ENCODE measurements at places on chromosomes 5 and 9. TPM values are rescaled to one million over a fixed set of nuclear protein-coding genes. Genes with fewer than 3 reads are reported as not detected.

Gene CDKN2A
- not detected for total RNA-seq

Gene IL17B
- 56.1 TPM for total RNA-seq

Gene STPG3
- total RNA-seq = not detected

Gene GRAMD2B
- total RNA-seq = 16.2 TPM

- DNase-seq = no peak
Measured at GRCh38 chr9:137404961-137405567, 17.9 kb downstream of the EXD3 start.

Gene PCDHAC2
- 4.6 TPM for total RNA-seq

DNA sequence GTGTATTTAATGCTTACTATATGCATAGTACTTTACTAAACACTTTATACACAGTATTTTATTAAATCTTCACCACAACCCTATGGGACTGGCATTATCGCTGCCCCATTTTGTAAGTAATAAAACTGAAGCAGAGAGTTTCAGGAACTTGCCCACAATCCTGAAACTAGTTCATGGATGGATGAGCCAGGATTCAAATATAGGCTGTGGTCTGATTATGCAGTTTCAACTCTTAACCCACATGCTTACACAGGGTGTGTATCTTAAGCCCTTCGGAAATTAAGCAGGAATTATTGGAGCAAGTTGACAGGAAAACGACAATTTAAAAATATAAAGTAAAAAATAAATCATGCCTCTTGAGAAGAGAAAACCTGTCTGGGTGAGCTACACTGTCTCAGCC lies 109.0 kb downstream of the ATP10B start:
- no peak for DNase-seq

DNA sequence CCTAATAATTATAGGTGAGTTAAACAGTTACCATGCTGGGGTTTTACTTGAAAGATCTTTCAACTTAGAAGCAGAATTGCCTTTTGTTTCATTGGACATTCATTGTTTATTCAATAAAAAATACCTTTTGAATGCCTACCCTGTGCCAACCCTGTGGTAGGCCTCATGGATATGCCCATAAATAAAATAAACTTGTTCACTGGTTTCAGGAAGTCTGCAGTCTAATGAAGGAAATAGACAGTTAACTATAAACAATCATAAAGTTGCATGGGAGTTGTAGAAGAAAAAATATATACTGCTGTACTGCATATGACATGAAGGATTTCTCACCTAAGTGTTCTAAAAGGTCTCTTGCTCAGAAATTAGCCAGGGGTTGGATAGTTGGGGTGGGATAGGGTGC lies 5.3 kb upstream of the GPR21 start:
- no peak for DNase-seq

DNA sequence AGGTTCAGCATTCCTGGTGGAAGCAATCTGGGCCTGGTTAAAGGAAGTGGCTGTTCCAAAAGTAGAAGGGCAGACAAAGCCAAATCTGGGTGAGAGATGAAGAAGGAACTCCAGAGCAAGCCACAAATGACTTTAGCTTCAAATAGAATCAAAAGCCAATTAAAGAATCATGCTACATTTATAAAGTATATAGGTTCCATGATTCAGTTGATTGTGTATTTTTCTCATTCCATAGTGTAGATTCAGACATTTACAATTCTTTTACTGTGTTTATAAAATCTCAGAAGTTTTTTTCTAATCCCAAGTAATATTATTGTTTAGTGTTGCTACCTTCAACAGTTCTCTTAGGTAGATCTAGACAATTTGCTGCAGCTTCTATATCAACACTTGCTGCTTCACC lies 262.0 kb downstream of the PLK2 start:
- DNase-seq = no peak

- DNase-seq = no peak
Measured at GRCh38 chr9:110106661-110107060, 101.3 kb downstream of the C9orf152 start.

Gene PCDH1
- total RNA-seq = 24.0 TPM

DNA sequence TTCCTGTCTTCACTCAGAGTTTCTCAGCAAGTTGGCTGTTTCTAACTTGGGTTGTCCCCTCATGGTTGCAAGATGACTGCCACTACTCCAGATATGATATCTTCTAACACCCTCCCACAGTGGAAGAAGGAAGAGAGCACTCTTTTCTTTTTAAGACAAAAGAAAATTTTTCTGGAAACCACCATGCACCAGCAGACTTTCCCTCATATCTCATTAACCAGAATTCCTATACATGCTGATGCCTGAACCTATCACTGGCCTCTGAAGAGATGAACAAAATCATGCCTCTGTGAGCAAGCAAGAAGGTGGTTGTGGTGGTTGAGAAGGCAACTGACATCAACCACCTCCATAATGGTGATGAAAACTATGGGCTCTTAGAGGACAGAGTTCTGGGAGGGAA lies 56.8 kb downstream of the FEM1C start:
- no peak for DNase-seq

DNA sequence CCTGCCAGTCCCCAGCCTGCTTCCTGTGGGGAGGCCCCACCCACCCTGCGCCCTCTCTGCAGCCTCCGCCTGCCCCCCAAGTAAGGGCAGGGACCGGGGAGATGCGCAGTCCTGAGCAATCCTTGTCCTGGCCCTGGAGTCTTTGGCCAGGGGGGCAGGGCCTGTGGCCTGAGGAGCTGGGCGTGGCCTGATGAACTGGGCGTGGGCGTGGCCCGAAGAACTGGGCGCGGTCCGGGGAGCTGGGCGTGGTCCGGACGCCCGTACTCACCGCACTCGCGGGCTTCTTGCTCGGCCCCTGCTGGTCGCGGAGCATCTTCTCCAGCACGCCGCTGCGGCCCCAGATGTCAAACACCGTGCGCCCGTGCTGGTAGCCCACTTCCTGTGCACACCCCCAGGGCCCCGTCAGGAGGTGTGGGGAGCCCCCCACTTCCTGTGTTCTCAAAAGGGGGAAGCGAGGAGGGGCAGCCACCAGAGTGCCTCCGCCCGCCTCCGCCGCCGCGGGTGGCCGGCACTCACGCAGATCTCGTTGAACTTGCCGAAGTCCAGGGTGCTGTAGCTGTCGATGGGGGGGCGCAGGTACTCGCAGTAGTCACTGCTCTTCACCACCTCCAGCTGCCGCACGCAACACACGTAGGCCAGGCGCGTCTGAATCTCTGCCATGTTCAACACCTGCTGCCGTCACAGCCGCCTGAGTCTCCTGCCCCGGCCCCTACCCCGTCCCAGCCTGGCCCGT lies 2.7 kb upstream of the NSMF start:
- DNase-seq = peak; percentile 41

Gene LRRTM2
- total RNA-seq = 0.51 TPM

GRCh38 chr9:72636621-72637020 lies 115.2 kb downstream of the TMC1 start:
- no peak for DNase-seq

All from tongue (tissue), 3 donors.